ENCODE measurements at places on chromosomes 4 and X.
A peak's percentile ranks its signal among the peaks of the same experiment; 100 is the strongest.

DNA sequence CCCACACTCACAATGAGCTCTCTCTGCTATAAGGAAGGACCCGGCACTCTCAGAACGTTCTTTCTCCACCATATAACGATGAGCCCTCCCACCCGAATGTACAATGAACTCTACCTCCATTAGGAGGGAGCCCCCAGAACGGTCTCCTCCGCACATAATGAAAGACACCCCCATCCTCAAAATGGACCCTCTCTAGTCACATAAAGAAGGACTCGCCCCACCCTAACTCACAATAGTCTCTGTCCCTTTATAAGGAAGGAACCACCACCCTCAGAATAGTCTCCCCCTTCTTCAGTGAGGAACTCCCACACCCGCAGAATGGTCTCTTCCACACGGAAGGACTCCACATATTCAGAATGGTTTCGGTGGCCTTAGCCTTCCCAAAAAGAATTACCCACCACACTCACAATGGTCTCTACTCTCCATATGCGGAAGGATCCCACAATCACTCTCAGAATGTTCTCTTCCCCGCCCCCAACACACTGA is 477 bp downstream of the SLC35A2 start:
- DNase-seq, result no peak

GRCh38 chrX:149567621-149568417 is 18.1 kb upstream of the HSFX3 start:
- DNase-seq, result no peak

- no peak for DNase-seq
These were observed 77.4 kb upstream of the PRSS48 start for GRCh38 chr4:151199319-151200190.

- DNase-seq, result no peak
These were observed 30.2 kb upstream of the FAM9C start for GRCh38 chrX:13074297-13075262.

DNA sequence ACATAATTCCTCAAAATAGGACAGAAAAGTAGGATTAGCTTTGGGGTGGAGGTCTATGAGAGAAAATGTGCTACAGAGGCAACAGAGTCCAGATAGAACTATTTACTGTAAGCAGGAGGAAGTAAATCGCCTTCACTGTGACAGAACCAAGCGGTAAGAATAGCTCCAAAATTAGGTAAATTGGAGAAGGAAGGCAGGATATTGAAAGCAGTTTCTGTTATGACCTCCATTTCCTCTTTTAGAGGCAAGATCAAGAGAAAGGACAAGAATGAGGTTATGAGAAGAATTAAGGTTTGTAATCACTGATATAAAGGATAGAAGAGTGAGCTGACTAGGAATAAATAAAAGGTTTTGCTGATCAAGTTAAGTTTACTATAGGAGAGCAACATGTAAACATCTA is 44.1 kb upstream of the NEUROG2 start:
- no peak for DNase-seq

DNA sequence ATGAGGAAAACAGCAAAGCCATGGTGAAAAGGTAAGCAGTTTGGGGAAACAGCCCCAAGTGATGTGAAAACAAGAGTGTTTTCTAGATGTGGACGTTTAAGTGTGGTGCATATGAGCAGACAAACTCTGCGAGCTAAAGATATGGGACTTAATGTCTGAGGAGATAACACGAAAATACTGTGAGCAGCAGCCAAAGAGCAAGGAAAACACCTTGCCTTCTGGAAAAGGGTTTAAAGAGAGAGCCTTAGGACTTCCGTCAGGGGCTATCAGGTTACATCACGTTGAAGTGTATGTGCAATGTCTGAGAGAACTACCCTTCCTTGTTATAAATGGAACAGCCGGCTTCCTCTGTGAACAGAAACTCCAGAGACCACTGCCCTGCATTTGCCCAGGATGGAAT is 54.2 kb downstream of the LEF1 start:
- DNase-seq, result no peak

GRCh38 chrX:133482056-133482952 is 67.0 kb upstream of the GPC4 start:
- no peak for DNase-seq

DNA sequence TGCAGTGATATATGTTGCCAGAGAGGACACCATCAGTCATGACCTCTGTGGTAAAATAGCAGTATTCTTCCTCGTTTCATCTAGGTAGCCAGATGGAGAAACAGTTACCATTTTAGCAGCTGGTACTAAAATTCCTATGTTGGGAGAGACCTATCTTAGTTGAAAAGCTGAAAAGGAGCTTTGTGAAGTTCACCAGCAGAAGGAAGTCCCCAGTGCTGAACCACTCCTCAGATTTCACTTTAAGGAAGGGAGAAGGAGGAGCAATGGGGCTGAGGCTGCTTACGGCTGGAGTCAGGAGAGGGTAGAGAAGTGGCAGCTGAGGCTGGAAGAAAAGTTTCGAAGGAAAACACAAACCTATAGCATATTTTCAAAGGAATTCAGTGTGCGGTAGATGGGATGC is 103.7 kb downstream of the ATXN3L start:
- DNase-seq, result no peak

GRCh38 chr4:187632260-187632995 is 363.1 kb upstream of the ZFP42 start:
- DNase-seq, result no peak

DNA sequence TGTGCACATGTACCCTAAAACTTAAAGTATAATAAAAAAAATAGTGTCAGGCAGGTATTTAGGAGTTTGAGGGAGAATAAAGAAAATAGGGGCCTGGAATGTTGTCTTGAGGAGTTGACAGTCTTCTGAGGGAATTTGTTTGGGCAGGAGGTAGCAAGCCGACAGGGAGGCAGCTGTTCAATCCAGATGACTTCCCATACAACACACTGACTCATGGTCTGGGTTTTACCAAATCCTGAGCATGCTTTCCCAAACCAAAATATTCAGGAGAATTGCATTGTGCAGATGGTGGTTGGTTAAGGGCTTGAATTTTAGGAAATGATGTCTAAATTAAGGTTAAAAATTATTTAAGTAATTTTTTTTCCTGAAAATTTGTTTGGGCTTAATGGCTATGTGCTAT is 430.0 kb downstream of the INPP4B start:
- no peak for DNase-seq

DNA sequence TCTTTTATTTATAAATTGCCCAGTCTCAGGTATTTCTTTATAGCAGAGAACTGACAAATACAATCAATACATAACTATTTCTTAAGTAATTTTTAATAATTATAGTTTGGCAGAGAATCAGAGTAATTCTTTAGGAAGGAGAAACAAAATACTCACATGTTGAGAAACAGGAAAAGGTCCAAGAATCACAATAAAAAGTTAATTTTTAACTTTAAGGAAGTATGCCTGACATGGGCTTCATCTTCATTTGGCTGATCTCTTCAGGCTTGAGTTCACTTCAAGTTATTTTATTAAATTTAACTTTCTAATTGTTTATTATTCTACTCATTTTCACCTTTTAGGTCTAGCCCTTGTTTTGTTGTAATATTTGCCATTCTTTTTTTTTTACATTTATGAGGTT is 36.1 kb upstream of the RNF150 start:
- no peak for DNase-seq

DNA sequence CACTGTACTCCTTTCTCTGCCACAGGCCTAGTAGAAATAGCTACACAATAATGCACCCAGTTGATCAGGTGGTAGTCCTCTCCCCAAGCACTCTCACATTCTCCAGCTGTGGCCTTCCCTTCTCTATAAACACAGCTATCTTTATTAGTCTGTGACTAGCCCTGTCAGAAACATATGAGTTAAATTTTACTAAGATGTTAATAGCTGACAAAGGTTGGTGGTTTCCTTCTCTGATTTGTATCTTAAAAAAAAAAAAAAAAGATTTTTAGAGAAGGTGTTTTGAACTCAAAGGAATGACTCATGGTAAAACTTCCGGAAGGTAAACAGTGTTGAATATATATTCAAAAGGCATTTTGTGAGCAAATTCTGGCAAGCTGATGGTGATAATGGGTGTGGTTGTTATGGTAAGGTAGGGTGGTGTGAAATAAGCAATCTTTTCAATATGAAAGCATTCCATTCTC is 327.4 kb downstream of the PPP3CA start:
- DNase-seq, result no peak

GRCh38 chr4:169661761-169662160 is 41.4 kb downstream of the CLCN3 start:
- no peak for DNase-seq

GRCh38 chr4:39732728-39733127 is 34.8 kb downstream of the UBE2K start:
- DNase-seq, result peak; percentile 27

DNA sequence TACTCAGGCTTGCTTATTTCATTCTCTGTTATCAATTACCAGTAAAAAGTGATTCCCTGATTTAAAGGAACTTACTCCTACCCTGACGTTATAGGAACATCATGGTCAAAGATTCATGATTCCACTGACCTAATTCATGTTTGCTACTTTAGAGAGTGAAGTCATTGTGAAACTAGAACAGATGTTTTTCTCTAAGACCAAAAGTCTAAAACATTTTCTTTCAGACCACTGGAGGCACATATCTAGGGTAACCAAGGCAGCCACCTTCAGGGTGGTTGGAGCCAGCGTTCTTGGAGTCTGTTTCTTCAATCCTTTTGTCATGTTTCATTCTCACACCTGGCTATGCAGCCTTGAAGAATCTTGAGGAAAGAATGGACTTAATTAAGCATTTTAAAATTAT is 77.8 kb downstream of the GALNTL6 start:
- DNase-seq, result no peak

GRCh38 chr4:3387154-3387942 is 54.4 kb upstream of the HGFAC start:
- DNase-seq, result no peak

DNA sequence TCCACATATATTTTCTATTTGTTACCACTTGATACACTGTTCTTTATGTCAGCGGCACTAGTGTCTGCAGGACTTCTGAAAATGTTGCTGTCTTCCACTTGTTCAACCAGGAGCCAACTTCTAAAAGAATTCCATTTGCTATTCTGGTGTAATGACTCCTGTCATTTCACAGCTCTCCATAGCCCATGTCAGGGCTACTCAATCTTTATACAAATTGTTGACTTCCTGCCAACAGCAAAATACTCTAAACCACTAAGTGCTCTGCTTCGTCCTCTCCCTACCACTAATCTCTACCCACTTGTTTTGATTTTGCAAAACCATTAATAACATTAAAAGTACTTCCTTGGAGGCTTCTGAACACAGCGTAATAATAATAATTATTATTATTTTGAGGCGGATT is 7.2 kb downstream of the CTSO start:
- no peak for DNase-seq

DNA sequence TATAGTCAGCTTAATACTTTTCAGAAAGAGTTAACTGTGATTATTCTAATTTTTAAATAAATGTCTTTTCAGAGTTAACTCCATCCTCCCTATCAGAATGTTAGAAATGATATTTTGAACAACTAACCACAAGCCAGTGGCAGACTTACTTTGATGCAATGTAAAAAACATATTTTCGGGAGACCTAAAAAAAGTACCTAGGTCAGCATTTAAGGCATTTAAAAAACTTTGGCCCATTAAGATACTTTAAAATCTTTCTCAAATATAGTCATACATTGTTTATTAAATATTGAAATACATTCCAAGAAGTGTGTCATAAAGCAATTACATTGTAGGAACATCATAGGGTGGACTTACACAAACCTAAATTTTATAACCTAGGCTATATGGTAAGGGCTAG is 426.1 kb downstream of the PABPC4L start:
- no peak for DNase-seq

- no peak for DNase-seq
These were observed 9.7 kb upstream of the SORCS2 start for GRCh38 chr4:7182616-7183015.

DNA sequence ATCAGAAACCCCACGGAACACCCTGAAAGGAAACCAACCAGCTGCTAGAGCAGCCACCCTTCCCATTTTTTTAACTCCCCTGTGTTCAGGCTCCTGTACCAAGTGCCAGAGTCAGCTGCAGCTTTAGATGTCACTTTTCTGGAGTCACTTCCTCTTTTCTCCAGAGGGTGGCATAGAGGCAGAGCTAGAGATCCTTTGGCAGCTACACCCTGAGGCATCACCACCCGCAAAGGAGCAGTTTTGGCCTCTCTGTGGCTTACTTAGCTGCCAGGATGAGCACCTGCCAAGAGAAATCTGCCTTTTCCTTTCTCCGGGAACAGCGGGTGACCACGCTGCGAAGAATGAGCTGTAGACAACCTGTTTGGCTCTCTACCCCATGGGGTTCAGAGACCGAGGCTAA is 58.0 kb upstream of the CHRDL1 start:
- DNase-seq, result no peak

DNA sequence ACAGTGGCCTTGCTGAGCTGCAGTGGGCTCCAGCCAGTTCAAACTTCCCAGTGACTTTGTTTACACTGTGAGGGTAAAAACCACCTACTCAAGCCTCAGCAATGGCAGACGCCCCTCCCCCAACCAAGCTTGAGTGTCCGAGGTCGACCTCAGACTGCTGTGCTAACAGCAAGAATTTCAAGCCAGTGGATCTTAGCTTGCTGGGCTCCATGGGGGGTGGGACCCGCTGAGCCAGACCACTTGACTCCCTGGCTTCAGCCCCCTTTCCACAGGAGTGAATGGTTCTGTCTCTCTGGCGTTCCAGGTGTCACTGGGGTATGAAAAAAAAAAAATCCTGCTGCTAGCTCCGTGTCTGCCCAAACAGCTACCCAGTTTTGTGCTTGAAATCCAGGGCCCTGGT is 168.9 kb upstream of the INTU start:
- DNase-seq, result no peak

DNA sequence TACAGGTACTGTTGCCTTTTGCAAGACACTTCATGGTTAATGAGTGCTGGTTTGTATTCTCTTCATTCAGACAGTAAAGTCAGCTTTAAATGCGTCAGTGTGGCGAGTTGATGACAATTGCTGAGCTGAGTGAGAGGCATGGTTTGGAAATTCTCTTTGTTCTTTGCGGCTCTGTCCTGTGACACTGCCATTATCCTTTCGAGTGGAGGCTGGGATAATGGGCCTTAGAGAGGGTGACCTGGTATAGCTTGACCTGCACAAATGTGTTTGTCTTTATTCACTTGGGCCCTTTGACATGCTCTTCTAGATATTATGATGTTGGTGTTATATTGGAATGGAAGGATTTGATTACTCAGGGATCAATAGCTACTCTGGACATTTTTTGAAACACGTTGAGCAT is 208.5 kb upstream of the FAT1 start:
- no peak for DNase-seq

DNA sequence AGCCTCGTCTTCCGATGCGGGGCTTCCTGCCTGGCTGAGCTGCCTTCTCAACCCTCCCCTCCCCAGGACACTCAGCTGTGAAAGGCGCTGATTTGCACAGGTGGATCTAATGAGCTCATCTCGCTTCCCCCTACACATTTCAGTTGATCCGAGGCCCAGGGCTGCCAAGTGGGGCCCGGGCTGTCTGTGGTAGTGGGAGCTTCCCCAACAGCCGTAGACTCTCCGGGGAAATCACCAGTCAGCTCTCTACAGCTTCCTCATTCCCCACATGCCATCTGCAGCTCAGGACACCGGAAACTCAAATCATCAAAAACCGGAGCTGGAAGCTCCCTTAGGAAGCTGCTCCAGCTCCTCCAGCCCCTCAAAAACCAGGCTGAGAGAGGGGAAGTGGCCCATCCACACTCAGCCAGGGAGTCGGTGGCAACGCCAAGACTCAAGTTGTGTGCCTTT is 56.2 kb downstream of the SMIM20 start:
- DNase-seq, result no peak

All from 8988T (cell line).